Caco-2 (cell line): ENCODE measurements at places on chromosomes 7 and 10. TPM values are rescaled to one million over a fixed set of nuclear protein-coding genes. Genes with fewer than 3 reads are reported as not detected.

The DENND2A gene
- 0.67 and 0.95 TPM in 2 replicates for total RNA-seq

DNA sequence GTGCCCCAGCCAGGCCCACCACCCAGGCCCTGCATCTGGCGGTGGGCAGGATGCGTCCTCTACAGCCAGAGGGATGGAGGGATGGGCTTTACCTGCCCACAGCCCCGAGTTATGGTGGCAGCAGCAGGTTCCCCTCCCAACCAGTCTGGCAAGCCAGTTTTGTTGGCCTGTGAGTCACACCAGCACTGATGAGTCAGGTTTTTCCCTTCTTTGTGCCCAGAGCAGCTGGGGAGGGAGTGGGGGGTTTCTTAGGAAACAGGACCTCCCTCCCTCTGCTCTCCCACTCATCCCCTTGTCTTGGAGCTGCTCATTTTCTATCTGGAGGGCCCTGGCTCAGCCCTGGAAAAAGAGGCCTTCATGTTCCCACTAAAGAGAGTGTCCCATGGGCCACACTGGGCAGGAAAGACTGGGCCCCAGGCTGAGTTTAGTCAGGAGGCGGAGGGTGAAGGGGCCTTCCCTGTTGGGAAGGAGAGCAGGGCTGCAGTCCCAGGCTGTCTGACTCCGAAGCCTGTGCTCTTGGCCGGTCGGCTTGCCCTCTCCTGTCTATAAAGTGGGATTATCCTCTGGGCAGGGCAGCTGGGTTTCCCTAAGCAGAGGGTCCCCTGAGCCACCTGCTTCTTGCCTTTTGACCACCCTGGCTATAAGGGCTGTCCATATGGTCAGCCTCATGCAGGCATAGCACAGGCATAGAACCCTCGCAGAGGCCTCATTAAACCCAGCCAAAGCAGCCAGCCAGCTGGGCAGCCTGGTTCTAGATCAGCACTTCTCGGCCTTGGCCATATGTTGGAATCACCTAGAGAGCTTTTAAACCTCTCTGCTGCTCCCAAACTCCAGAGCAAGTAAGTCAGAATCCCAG lies 30.2 kb upstream of the ANKRD2 start:
- no peaks in the 10 kb centered on the region for H3K36me3 ChIP-seq
- H3K4me3 ChIP-seq: no peak overlapping the region
- H3K4me1 ChIP-seq: peaks cover 29% of the 10 kb centered on the region
- peak overlapping the region; percentile 83 for H3K27ac ChIP-seq
- DNase-seq: peak; percentile 61
- H3K27me3 ChIP-seq: no peaks in the 10 kb centered on the region

The AGFG2 gene
- total RNA-seq: 58.5 and 60.7 TPM in 2 replicates

- H3K27me3 ChIP-seq: no peaks in the 10 kb centered on the region
- DNase-seq: no peak
- no peaks in the 10 kb centered on the region for H3K4me1 ChIP-seq
- no peak overlapping the region for H3K4me3 ChIP-seq
- no peak overlapping the region for H3K27ac ChIP-seq
Observed at GRCh38 chr10:101552442-101552841, 35.6 kb downstream of the POLL start.

GRCh38 chr7:3861941-3862340 lies 560.9 kb downstream of the SDK1 start:
- no peaks in the 10 kb centered on the region for H3K27me3 ChIP-seq
- DNase-seq: peak; percentile 8
- H3K27ac ChIP-seq: no peak overlapping the region
- no peaks in the 10 kb centered on the region for H3K4me1 ChIP-seq

The CNPY1 gene
- not detected in 2 replicates for total RNA-seq

The LEP gene
- not detected in 2 replicates for total RNA-seq

- no peak for DNase-seq
- H3K4me3 ChIP-seq: no peak overlapping the region
- H3K36me3 ChIP-seq: peaks cover 2% of the 10 kb centered on the region; the same call in 1 of the 2 replicates
- peaks cover 24% of the 10 kb centered on the region for H3K4me1 ChIP-seq
- H3K27me3 ChIP-seq: no peaks in the 10 kb centered on the region
- peak overlapping the region; percentile 60 for H3K27ac ChIP-seq
Observed at GRCh38 chr7:74572301-74572979, 85.1 kb upstream of the GTF2I start.

The GLI3 gene
- total RNA-seq: 1.00 and 1.1 TPM in 2 replicates

DNA sequence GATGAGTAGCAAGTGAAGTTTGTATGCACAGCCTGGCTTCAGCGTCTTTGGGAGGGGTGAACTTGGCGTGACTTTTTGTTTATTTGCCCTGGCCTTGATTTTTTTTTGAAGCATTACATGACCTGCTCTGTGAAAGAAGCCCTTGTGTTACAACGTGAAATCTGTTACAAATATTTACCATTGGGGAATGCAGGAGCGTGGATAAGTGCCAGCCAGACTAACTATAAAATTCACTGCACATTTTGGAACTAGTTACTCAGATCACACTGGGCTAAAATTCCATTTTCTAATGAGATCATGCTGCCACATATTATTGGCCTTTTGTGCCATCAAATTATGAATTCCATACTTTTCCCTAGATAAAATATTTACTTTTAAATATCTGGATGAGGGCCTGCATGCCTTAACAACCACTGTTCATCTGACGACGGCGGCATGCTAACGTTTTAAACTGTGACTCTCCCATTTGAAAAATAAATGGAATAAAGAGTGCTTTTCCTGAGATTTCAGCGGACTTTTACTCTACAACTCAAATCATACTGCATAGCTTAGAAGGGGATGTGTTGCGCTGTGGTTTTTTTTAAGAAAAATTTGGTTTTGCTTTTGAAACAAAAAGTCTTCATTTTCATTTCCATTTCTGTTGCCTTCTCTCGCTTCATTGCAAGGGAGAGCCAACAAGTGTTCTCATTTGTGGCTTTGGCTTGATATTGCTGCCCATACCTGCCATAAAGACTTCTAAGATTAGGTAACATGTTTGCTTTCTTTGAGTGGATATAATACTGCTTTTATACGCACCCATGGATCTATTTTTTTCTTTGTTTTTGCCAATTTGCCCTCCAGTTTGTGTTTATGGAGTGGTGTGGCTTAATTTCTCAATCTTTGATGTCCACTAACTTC lies 352.2 kb downstream of the TFEC start:
- H3K4me1 ChIP-seq: no peaks in the 10 kb centered on the region
- H3K27ac ChIP-seq: no peak overlapping the region
- no peaks in the 10 kb centered on the region; the same call in 1 of the 2 replicates for H3K27me3 ChIP-seq
- DNase-seq: no peak
- H3K36me3 ChIP-seq: no peaks in the 10 kb centered on the region

- no peak for DNase-seq
- H3K27ac ChIP-seq: no peak overlapping the region
- no peaks in the 10 kb centered on the region for H3K4me1 ChIP-seq
- no peak overlapping the region for H3K4me3 ChIP-seq
- H3K27me3 ChIP-seq: no peaks in the 10 kb centered on the region
Observed at GRCh38 chr10:88332503-88333247, 250.4 kb downstream of the RNLS start.

DNA sequence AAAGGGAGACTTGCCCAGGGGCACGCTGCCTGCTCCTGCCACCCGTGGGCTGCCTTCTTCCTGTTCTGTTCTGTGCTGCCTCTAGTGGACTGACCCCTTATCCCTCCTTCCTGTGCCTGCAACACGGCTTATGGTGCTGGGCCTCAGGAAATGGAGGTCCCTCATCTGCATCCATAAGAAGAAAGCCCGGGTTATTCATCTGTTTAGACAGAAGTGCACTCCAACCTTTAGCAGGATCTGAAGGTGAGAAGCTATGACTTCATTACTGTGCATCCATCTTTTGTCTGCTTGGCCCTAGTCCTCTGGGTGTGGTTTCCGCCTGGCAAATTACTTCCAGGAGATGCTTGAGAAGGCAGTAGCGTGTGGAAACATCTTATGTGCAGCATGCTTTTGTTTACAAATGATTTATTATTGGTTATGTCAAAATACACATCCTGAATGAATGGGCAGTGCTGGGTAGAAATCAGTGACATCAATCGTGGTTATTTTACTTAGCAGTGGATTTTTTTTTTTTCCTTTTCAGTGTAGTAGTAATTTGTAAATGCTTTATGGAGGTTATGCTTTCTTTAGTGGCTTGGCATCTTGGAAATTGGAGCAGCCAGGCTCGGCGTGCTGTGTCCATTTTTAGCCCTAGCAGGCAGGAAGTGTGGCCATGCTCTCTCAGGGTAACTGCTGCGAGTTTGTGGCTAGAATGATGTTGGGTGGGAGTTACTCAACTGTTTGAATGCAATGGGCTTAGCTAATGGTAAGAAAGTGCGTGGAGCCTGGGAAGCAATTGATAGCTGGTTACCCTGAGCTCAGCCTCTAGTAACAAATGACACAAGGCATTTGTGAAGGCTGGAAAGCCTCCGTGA lies 12.7 kb downstream of the PTPRE start:
- DNase-seq: no peak
- no peaks in the 10 kb centered on the region for H3K36me3 ChIP-seq
- H3K27ac ChIP-seq: no peak overlapping the region
